ENCODE measurements at places on chromosomes 12 and 14. TPM values are rescaled to one million over a fixed set of nuclear protein-coding genes. Genes with fewer than 3 reads are reported as not detected.

The NYNRIN gene
- polyA plus RNA-seq = not detected

The SPX gene
- 1.6 TPM for polyA plus RNA-seq

The CAPZA3 gene
- polyA plus RNA-seq = not detected

The MORN3 gene
- 0.24 TPM for polyA plus RNA-seq

The CCDC85C gene
- polyA plus RNA-seq = 0.20 TPM

The CD4 gene
- polyA plus RNA-seq = 6.6 TPM

The KRT78 gene
- polyA plus RNA-seq = not detected
